ENCODE measurements at places on chromosomes 11 and 22.

DNA sequence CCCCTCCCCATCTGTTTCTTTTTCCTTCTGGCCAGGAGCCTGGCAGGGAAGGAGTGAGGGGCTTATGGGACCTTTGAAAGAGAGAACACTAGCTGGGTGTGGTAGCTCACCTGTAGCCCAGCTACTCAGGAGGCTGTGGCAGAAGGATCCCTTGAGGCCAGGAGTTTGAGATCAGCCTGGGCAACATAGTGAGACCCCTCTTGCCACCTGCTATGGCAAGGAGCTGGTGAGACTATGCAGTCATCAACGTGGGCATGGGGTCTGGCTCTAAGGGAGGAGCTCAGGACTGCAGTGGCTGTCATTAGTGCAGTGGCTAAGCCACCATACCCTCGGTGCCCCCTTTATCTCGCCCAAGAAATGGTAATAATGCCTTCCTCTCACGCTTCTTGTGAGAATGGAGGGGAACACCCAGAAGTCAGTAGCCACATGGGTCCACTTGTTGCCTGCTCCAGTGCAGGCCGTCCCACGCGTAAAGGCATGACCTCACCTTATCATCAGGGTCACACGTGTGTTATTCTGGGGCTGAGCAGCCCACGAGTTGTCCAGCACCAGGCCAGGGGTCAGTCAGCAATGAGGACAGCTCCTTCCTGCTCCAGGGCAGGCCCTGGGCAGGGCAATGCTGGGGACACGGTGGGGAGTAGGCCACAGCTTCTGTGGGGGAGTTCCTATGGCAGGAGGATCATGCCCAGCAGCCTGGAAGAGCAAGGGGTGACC lies 27.7 kb upstream of the TEF start:
- DNase-seq, result no peak

DNA sequence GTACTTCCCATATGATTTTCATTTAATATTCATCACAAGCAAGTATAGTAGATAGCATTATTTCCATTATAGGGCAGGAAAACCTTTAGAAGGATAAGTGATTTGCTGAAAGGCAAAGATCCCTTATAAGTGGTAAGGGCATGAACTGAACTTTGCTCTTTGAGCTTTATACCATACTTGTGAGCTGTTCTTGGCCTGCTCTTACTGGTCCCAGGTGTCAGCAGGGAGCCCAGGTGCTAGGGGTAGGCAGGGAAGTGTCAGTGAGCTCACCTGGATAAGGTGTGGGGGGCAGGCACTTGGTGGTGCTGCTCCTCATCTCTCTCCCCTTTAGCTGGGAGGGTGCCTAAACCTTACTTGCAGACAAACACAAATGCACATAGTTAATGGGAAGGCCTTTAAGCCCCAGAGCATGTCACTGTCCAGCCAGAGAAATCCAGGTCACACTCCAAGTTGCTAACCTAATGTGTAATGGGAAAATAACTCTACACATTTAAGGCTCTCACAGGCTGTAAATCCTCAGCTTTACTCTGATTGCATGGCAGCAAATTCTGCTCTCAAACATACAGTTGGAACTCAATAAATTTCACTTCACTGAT lies 114.4 kb downstream of the PLEKHA7 start:
- no peak for DNase-seq

- DNase-seq, result no peak
Observed at GRCh38 chr22:32343941-32344340, 13.7 kb upstream of the RFPL3 start.

DNA sequence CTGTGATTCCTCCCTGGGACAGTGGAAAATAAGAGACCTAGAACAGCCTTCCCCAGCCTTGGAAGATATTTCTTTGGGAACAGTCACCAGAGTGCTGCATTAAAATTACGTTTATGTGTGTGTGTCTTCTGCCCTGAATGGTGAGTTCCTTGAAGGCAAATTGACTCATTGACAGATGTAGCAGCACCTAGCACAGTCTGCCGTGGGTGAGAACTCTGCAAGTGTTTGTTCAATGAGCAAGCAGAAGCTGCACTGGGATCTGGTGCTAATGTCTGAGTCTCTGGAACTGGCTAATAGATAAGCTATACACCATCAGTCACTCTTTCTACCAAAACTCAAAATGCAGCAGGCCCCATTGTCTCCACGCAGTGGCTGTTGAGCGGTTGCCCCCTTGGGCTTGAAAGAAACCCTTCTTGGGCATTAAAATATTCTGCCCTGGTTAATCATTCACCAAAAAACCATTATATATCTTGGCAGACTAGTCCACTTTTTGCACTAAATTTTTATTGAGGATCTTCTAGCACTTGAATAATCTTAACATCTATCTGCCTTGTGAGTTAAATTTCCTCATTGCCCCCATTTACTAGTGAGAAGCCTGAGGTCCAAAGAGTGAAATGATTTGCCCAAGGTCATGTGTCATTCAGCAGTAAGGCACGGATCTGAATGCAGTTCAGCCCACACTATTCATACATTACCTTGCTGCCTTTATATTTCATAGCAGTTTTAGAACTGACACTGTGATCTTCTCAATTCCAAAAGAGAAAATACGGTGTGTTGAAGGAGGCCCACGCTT lies 87.8 kb upstream of the GALNT18 start:
- no peak for DNase-seq

GRCh38 chr22:26432619-26433311 lies 3.7 kb downstream of the ASPHD2 start:
- peak; percentile 23 for DNase-seq

All from stimulated activated naive CD8-positive, alpha-beta T cell treated with anti-CD3 and anti-CD28 coated beads, Interleukin-15, amount 100 ng/mL, for 72 hours (primary cell).